ENCODE measurements at places on chromosomes 11 and 22.

GRCh38 chr11:95788921-95789505 is 569 bp downstream of the FAM76B start:
- no peak for DNase-seq

- DNase-seq = no peak
Measured at GRCh38 chr11:74327076-74327475, 15.6 kb upstream of the P4HA3 start.

DNA sequence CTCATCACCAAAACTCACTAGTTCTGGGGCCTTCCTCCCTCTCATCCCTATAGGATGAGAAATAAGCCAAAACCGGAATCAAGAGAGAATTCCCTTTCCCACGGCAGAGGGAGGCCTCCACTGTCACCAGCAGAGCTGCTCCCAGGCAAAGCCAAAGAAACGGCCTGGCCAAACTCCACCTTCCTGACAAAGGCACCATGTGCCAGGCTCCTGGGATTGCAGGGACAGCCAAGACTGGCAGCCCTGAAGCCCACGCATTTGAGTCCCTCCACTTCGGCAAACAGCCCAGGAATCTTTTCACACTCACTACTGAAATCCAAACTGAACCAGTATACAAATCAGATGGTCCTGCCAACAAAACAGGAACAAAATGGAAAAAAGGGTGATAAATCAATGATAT is 6.1 kb downstream of the SMCO4 start:
- DNase-seq = no peak

- no peak for DNase-seq
Measured at GRCh38 chr11:94558932-94559331, 8.2 kb upstream of the PIWIL4 start.

DNA sequence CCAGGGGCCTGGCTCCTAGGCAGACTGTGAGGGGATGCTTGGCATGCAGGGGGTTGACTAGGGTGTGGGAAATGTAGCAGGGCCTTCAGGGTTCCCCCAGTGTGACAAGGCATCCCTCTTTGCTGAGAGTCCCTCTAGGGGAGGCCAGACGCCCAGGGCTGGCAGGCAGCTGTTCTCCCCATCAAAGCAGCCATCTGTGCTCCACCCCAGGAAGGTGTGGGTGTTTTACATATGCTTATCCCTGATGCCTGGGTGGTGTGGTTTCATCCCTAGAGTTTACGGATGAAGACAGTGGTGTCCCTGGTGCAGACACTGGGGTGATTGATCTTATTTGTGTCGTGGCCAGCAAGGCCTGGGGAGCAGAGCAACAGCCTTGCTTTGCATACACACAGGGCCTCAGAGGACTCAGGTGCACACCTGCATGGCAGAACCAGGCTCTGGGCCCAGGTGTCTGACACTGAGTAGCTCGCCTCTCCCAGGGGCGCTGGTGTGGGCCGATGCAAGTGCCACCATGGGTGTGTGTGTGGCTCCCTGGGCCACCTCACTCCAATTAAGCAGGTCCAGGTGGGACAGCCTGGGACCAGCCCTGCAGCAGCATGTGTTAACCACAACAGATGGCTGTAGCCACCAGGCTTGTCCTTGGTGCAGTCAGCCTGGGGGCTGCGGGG is 74.2 kb downstream of the MED15 start:
- no peak for DNase-seq

DNA sequence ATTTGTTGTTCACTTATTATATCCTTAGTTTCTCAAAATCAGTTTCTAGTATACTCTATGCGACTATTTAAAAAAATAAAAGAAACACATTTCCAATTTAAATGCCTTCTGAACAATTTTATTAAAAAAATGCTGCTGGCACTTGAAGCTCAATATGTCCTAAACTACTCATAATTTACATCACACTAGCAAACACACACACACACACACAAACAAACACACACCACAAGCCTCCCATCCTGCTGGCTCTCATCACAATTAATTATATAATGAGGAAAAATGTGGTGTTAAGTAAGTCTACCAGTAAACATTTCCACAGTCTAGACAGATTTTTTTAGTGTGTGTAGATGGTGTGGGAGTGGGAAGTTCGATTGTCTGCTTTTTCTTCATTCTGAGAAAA is 350.3 kb downstream of the AASDHPPT start:
- DNase-seq = no peak

DNA sequence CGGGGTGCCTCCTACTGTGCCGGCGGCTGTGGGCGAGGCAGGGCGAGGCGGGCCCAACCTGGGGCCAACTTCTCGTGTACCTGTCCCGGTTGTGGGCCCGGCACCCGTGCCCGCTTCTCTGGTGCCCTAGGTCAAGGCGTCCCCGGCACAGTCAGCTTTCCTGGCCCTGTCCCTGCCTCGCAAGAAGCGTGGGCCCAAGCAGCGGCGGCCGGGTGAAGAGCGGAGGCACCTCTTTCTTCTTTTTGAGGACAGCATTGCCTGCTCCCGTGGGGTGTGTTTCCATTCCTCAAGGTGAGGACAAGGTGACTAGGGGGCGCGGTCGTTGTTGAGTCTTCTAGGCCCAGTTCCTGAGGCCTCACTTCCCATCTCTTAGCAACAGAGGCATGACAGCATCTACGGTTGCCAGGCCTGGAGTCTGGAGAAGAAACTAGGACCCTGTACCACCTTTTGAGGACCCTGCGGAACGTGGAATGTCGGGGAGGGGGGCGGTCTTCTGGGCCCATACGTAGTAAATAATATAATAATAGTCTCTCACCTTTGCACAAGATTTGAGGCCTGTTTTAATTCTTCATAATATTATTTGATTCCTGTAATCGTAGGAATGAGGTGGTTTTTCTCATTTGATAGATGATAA is 418 bp downstream of the ACO2 start:
- no peak for DNase-seq

DNA sequence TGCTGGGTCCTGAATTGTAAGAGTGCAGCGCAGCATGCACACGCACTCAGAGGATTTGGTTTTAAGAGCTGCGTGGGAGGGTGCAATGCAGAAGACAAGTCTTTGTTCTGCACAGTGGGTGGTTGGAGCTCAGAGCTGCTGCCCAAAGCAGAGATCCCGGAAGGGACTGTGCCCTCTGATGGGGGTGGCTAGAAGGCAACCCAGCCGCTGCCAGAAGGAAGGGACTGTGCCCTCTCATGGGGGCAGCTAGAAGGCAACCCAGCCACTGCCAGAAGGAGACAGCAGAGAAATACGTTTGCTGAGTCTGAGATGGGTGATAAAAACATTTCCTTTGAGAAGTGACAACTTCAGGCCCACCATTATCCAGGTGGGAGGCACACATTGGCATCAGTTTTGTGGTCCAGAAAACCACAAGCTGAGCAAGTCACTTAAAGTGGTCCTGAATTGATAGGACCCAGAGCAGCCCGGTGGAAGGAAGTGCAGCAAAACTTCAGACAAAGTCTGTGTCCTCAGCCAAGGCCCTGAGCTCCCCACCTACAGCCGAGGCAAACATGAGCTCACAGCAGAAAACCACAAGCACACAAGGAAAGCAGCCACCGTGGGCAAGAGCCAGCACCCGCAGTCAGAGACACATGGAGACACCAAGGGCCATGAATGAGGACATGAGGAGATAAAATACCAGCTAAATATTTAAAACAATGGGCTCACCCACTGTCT is 4.3 kb downstream of the KRTAP5-6 start:
- DNase-seq = no peak

GRCh38 chr11:35231076-35231860 is 92.3 kb downstream of the CD44 start:
- no peak for DNase-seq

DNA sequence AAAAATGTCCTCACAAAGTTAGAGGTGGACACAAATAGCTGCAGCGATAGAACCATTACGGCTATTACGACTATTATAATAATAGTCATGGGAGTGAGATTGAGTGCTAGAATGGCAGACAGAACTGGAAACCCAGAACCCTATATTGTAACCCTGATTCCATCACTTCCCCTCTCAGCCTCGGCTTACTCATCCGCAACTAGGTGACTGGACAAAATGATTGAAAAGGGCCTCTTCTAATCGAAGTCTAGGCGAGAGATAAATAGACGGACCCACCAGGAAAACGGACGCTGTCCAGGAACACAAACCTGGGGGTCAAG is 629 bp downstream of the PSMA1 start:
- no peak for DNase-seq

DNA sequence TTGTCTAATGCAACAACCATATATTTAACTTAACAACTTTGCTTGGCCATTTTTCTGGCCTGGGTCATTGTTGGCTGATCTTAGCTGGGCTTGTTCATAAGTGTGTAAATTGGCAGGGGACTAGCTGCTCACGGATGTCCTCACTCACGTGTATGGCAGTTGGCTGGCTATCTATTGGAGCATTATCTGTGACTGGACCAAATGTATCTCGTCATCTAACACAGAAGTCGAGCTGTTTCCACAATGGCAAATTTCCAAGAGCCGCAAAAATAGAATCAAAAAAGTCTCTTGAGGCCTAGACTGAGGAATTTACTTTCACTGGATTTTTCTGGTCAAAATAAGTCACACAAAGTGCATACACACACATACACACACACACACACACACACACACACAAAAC is 893.3 kb downstream of the FAM181B start:
- DNase-seq = no peak

- no peak for DNase-seq
Measured at GRCh38 chr11:28627690-28628255, 519.6 kb downstream of the METTL15 start.

GRCh38 chr11:72378704-72379383 is 55.5 kb downstream of the CLPB start:
- DNase-seq = peak; percentile 34

DNA sequence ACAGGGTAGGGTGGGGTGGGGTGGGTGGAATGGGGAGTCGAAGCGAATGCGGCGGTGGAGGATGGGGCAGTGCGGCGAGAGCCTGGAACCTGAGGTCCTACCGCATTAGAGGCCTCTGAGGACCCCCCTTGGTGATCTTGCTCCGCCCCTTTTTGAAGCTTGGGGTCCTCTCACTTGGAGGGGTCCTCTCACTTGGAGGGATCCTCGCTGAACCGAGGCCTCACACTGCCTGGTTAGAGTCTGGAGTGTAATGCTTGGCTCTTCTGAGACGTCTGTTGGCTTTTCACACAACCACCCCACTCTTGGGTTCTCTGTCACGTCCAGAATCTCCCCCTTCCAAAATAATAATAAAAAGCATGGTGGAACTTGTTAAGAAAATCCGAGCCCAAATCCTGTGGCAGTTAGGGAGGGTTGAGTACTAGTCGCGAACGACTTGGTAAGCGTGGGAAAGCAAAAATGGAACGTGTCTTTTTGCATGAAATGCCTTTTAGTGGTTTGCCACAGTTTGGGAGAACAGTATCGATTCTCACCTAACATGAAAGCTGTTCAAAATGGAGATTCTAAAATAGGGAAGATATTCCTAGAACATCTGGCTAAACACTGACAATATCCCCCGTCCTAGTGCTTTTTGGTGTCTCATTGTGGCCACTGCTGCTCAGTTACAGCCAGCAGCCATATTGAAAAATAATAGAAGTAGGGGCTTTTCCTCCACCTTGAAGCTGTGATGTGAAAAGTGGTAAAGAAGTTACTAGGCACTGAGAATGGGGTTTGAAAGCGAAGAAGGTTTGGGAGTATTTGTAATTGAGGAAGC is 822 bp downstream of the RBX1 start:
- DNase-seq = no peak

DNA sequence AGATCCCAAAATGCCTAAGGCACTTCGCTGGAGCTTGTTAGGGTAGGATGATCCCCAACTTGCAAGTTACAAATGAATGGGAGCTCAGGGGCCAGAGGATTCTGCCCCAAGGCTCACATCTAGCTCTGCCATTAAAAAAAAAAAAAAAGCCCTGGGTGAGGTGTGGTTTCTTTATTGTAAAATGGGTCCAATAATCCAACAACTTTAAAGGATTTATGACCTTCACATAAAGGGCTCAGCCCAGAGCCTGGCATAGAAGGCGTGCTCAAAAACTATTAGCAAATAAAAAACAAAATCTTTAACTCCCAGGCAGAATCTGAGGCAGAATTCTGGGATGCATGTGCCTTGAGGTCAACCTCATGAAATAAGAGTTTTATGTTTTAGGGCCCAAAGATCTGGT is 42.5 kb downstream of the WT1 start:
- no peak for DNase-seq

- DNase-seq = no peak
Measured at GRCh38 chr11:95459291-95460042, 228.5 kb upstream of the SESN3 start.
